ENCODE measurements at places on chromosomes 12 and 14. TPM values are rescaled to one million over a fixed set of nuclear protein-coding genes. Genes with fewer than 3 reads are reported as not detected.

Gene SYCP3
- 0.60 TPM for polyA plus RNA-seq

Gene OASL
- polyA plus RNA-seq, result 0.19 TPM

Gene SERPINA10
- 0.21 TPM for polyA plus RNA-seq

DNA sequence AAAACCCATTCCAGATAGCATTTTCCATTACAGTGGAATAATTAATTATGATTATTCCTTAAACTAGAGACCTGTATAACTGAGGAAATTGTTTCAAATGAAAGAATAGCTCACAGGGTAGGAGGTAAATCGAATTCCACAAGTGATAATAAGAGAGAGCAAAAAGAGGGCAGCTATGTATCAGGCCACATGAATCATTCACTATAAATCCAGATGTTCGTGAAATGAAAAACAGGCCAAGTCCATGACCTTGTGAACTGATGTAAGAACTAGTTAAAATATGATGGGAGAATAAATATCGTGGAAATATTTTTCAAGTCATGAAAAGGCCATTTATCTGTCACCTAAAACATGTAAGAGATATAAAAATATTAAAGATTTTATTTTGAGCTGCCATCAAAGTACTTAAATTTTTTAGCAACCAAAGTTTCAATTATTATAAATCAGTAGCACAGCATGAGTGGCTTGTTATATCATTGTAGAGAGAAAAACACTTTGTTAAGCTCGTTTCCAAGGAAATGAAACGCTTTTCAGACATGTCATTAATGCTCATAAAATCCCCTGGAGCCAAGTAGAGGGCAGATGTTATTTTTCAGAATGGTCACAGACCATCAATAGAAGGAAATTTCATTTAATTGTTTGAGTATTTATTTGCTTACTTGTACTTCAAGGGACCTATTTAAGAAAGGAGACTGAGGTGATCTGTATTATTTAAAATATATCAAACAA, 120.6 kb upstream of the CDKN3 start:
- DNase-seq, result no peak

GRCh38 chr14:58947814-58948445, 240.5 kb upstream of the DAAM1 start:
- DNase-seq, result no peak

- no peak for DNase-seq
These were observed 232.0 kb downstream of the BTG1 start for GRCh38 chr12:91913651-91914050.

DNA sequence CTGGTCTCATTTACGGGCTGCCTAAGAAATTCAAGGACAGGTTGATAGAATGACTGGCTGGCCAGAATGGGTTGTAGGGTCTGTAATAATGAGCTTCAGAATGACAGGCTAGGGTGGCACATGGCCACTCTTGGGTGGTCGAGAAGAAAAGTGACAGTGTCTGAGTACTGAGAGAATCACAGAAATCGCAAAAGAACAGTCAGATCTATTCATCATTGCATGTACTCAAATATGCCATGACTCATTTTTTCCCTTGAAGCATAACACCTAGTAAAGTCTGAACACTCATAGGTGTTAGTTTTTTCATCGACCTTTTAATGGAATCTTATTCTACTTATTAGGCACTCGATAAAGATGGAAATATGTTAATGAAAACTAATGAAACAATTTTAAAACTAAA, 37.8 kb upstream of the SEL1L start:
- DNase-seq, result no peak

GRCh38 chr14:95507701-95508103, 8.7 kb downstream of the SYNE3 start:
- DNase-seq, result no peak

GRCh38 chr12:109561711-109562030, 11.6 kb downstream of the MMAB start:
- DNase-seq, result no peak

GRCh38 chr12:6262623-6263022, 47.9 kb upstream of the PLEKHG6 start:
- DNase-seq, result no peak

- no peak for DNase-seq
These were observed 363.4 kb downstream of the NUAK1 start for GRCh38 chr12:105775343-105775742.

DNA sequence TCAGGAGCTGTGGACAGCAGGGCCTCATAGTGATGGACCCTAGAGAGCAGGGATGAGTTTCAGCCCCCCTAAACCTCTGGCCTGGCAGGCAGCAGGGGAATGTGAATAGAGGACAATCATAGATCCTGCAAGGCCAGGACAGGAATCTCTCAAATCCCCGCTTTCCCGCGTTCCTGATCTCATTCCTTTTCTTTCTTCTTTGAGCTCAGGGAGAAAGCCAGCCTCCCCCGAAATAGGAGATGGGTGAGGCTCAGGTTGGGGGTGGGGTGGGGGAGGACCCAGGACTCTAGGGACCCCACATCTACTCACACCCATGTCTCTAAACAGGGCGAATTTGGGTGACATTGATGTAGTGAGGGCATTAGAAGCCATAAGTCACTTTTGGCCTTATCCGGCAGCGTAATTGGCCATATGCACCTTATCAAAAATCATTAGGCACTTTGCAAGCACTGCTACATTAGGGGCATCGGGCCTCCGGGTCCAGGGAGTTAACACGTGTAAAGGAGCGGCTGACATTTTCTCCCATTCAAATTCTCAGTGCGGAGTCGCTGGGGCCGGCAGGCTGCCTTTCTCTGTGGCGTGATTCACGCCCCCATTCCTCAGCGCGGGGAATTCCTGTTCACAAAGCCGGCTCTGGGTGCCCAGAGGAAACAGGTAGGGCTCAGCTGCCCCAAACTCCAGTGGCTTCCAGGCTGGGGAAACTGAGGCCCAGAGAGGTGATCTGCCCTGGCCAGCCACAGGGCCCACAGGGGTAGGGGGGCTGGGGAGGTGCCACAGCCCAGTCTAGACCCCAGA, 1.5 kb downstream of the LHX5 start:
- DNase-seq, result no peak

DNA sequence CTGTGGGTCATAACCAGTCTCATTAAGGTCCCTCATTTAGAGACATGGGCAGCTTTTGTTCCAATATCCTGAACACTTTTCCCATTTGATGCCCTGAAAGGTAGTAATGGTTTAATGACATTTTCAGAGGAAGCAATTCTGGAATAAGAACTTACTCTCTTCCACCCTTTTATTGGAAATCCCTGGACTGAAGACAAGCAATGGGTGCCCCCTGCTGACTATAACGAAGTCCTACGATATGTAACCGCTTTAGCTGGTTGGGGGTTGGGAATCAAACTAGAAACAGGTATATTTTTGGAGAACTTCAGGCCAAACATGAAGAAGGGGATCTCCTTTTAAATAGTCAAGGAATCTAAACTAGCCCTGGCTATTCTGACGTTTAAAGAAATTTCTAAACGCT, 20.5 kb downstream of the SARNP start:
- DNase-seq, result no peak

DNA sequence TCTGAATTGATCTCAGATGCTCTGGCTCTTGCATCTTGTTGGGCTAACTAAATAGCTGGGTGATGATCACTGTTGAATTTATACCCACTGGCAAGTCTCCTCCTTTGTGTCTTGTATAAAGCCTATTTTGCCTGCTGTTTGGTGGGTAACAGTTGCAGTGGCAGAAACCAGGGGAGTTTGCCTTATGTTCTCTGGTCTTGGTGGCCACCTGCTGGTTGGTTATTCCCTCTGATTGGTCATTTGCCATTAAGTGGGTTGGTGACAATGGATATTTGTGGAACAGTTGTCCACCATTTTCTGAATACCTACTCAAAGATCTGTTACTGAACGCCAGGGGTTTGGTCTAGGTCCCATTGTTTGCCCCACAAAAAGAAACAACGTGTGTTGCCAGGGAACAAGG, 52.1 kb downstream of the AVPR1A start:
- no peak for DNase-seq

GRCh38 chr12:38507839-38508238, 191.3 kb downstream of the ALG10B start:
- no peak for DNase-seq

Measured in right renal pelvis (tissue), 4 donors.